ENCODE measurements at places on chromosomes 11 and 22. TPM values are rescaled to one million over a fixed set of nuclear protein-coding genes. Genes with fewer than 3 reads are reported as not detected.

Gene F2
- 0.63 TPM for total RNA-seq

Gene NXPE4
- not detected for total RNA-seq

Gene QSER1
- total RNA-seq = 100 TPM

Gene SLCO2B1
- 16.9 TPM for total RNA-seq

Gene NEFH
- 0.63 TPM for total RNA-seq

Gene OR51E1
- not detected for total RNA-seq

Gene EMID1
- 45.4 TPM for total RNA-seq

Gene PPFIBP2
- total RNA-seq = 15.0 TPM

Gene DCHS1
- 99.8 TPM for total RNA-seq

Gene ART1
- total RNA-seq = not detected

Data from parietal lobe (tissue), 2 donors.